ENCODE measurements at places on chromosomes 7 and 10.

DNA sequence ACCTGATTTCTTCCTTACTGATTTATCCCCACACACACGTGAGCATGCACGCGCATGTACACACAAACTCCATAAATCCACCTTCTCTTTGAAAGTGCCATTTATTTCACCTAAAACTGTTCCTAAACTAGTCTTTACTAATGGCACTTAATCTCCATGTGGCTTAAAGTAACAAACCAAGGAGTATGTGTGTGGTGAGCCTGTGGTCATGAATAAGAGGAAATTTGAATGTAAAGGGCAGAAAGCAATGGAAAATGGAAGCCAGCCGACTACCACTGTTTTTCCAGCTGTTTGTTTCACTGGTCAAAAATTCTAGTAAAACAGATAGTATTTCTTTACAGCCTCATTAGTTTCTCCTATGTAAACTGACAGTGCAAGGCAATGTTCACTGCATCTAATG lies 23.8 kb downstream of the SEMA3C start:
- DNase-seq: no peak

DNA sequence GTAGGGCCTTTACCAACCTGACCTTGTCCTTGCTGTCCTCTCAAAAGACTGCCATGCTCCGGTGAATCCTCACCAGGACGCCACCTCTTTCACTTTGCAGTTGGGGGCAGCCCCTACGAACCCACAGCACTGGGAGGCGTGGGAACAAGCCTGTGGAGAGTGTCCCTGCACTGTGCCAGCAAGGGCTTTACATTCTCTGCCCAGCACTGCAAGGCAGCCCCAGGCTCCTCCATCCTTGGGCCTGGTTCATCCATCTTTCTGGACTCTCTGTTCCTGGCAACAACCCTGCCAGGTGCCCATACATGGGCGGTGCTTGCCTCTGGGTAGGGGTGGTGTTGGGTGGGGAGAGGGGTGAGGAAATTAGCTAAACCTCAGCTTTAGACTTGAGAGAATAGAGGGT lies 1.4 kb downstream of the CHAT start:
- DNase-seq: no peak

DNA sequence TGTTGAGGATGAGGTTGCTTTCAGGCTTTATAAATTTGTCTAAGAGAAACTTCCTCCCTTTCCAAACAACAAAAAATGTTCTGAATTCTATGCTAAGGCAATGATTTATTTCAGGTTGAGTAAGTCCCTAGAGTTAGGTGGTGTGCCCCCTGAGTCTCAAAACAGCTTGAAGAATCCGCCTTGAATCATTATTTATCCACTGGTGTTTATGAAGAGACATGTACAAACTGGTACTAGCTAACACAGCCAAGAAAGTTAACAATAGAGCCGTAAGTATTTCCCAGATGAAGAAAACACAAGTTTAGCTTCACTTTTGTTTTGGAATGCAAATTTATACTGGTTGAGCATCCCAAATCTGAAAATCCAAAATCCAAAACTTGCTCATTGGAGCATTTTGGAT lies 66.2 kb upstream of the SRPK2 start:
- no peak for DNase-seq

- DNase-seq: no peak
Observed at GRCh38 chr7:18532813-18533212, 37.3 kb downstream of the HDAC9 start.

GRCh38 chr7:66442385-66442784 lies 186.3 kb upstream of the KCTD7 start:
- DNase-seq: no peak

DNA sequence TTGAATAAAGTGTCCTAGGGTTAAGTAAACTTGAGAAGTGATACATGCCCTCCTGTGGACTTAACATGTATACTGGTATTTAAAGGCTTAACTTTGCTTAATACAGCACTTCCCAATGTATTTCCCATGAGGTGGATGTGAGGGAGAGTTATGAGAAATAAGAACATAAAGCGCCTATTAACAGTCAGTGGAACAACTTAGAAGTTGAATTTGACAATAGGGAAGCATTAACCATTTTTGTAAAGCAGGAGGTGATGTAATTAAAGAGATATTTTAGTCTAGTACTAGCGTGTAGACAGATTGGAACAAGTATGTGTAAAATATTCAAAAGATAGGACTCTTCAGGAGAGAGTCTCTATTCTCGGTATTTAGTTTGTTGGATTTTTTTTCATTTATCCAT lies 322.4 kb downstream of the GPR158 start:
- no peak for DNase-seq

DNA sequence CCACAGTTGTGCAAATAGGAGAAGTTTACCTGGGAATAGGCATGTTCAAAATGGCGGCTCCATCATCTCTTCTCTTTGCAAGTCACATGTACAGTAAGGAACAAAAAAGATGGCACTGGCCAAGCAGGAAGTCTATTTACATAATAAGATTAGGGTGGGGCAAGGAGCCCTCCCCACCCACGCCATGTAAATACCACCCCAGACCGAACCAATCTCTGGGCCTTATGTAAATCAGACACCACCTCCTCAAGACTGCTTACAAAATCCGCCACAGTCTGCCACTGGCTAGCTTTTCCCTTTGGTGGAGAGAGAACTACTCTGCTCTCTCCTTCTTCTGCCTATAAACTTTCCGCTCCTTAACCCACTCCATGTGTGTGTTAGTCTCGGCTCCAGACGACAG lies 1496.3 kb downstream of the REEP3 start:
- DNase-seq: no peak

DNA sequence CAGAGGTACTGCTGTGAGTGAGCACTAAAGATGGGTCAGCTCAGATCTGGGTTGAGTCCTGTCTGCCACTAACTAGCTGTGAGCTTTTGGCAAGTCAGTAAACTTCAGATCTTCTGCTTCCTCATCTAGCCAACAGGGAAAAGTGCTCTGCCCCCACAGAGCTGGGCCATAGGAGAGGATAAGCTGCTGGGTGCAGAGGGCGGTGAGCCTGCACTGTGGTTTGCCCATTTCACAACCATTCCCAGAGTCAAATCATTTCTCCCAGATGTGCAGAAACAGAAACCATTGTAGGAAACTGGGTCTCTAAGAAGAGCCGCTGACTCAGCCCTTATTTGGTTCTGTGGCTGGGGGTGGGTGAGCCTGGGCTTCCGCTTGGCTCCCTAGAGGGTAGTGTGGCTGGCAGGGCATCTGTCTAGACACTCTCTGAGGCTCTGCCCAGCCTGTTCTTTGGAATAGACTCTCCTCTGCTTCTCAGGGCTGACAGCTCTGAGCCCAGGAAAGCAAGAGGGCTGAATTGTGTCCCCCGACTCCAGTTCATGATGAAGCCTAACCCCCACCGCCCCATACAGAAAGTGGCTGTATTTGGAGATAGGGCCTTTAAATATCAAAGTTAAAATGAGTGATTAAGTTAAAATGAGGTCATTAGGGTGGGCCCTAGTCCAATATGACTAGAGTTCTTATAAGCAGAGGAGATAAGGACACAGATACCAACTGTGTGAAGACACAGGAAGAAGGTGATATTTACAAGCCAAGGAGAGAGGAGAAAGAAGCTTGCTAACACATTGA lies 29.5 kb upstream of the ARHGAP22 start:
- no peak for DNase-seq

GRCh38 chr7:36305226-36305625 lies 84.4 kb upstream of the ANLN start:
- no peak for DNase-seq

GRCh38 chr7:32256376-32256775 lies 186.2 kb upstream of the PDE1C start:
- DNase-seq: no peak

GRCh38 chr7:33509206-33509605 lies 379.8 kb downstream of the BBS9 start:
- no peak for DNase-seq

DNA sequence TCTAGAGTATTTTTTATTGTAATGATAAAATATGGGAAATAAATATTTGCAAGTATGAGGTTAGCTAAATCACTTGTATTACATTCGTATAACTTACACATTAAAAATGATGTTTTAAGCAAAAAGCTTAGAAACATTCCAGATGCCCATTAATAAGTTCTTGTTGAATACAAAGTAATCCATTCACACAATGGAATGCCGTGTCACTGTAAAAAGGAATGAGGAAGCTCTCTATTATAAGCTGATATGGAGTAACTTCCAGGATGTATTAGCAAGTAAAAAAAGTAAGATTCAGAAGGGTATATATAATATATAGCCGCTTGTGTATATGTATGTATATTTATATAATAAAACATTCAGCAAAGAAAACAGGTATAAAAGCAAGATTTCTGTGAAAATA lies 412.8 kb upstream of the MTPN start:
- no peak for DNase-seq

- DNase-seq: no peak
Observed at GRCh38 chr10:114753126-114753525, 68.5 kb upstream of the FHIP2A start.

GRCh38 chr10:131533846-131534526 lies 222.5 kb upstream of the TCERG1L start:
- no peak for DNase-seq

GRCh38 chr10:3090914-3091787 lies 23.8 kb downstream of the PFKP start:
- no peak for DNase-seq

GRCh38 chr10:110547139-110547761 lies 20.2 kb upstream of the SMC3 start:
- no peak for DNase-seq

- DNase-seq: no peak
Observed at GRCh38 chr7:157425761-157426160, 89.0 kb downstream of the DNAJB6 start.

DNA sequence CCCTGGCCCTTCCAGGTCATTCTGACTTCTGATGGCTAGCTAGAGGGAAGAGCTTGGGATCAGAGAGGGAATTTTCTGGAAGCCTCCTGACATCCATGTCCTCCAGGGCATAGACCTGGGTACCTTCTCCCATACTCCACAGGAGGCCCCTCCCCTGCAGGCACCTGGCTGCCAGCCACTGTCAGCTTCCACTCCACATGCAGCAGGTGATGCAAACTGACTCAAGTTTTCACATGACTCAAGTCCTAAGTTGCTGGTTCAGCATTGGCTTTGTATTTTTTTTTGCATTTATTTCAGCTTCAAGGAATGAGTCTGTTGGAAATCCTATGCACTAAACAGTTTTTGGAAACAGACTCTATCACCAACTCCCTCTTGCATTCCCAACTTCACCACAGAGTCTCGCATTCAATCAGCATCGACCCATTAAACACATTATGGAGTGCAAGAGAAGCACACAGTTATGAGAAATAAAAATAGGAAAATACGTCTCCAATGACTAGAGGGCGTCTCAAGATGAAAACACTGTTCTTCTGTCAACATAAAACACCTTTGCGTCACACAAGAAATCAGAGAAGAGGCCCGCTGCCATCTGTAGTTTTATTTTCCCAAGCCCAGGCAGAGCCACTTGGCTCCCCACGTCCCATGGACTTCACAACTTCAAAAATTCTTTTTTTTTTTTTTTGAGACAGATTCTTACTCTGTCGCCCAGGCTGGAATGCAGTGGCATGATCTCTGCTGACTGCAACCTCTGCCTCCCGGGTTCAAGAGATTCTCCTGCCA lies 362.6 kb upstream of the MGMT start:
- no peak for DNase-seq

GRCh38 chr10:110612087-110612486 lies 32.0 kb upstream of the RBM20 start:
- DNase-seq: no peak

DNA sequence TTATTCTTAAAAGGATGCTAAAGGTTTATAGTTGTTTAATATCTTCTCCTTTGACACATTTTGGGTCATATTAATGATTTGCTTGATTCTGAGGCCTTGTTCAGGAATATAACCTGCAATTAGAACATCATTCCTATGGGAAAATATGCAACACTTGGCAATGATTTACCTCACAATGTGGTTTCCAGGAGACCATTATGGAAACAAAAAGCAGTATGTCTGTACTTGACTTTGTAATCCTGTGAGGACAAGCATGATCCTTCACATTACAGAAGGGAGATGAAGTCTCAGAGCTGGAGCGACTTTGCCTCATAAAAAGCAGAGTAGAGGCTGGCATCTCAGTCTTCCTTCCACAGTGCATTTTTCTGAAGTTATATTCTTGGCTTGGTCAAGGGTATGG lies 57.0 kb upstream of the CDCA7L start:
- DNase-seq: no peak

GRCh38 chr10:126012485-126012884 lies 116.1 kb downstream of the FANK1 start:
- DNase-seq: no peak

- DNase-seq: no peak
Observed at GRCh38 chr10:120689777-120690529, 161.2 kb upstream of the WDR11 start.

- no peak for DNase-seq
Observed at GRCh38 chr10:36116731-36117130, 474.6 kb upstream of the FZD8 start.

DNA sequence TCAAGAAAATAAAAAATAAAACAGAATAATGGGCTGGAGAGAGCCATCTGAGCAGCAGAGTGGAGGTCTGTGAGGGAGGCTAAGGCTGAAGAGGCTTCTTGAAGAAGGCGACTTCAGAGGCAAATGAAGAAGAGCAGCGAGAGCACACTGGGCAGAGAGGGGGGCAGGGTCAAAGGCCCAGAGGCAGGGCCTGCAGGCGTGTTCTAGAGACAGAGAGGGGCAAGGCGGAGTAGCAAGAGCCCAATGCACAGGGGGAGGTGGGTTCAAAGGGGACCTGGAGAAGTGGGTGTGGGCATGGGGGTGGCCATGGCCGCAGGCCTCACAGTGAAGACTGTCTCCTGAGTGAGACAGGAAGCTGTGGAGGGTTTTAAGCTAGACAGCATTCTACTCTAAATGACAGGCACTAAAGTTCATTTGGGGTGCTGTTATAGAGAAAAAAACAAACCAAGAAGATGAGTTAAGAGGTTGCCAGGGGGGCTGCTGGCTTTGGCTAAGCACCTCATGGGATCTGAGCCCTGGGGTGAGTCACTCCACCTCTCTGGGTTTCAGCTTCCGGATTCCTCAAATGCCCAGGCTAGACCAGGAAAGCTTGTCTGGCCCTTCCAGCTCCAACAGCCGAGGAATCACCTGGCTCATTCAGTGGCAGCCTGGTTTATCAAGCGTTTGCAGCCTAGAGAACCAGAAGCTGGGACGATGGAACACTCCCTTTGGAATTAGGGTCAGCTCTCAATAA lies 81.7 kb downstream of the DLG5 start:
- no peak for DNase-seq

- DNase-seq: no peak
Observed at GRCh38 chr7:31950091-31950755, 120.0 kb downstream of the PDE1C start.

- no peak for DNase-seq
Observed at GRCh38 chr10:111516144-111516543, 439.3 kb downstream of the ADRA2A start.

DNA sequence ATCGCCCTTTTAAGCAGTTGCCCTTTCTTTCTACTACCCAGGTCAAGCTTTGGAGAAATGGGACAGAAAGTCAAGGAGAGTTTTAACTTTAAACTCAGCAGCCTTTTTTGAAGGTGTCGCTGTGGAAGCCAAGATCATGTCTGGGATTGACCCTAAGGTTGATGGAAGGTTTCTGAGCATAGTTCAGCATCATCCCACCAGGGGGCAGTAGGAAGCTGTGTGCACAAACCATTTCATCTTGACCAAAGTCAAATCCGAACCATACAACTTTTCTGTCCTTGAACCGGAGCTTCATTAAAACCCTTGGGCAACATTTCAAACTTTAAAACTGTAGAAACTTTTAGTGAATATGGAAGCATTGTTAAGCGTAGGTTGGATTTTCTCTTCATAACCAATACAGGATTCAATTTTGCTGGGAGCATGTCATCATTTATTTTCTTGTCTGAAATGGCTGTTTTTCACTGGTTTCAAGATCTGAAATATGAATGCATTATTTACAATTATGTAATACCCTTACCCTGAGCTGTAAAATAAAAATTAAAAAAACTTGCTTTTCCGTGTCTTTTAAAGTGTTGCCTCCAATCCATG lies 214.4 kb upstream of the KIAA1217 start:
- peak; percentile 54 for DNase-seq
